ENCODE measurements at places on chromosomes 13 and 19.

DNA sequence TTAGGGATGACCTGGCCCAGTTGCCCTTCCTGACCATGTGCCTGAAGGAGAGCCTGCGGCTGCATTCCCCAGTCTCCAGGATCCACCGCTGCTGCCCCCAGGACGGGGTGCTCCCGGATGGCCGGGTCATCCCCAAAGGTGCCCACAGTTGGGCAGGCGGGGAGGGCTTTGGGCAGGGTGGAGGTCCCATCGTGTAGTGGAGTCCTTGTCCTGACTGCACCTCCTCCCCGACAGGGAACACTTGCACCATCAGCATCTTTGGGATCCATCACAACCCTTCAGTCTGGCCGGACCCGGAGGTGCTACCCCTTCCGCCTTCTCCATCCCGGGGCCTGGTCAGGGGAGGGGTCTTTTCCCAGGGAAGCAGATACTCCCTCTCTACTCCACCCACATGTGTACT lies 31.7 kb upstream of the CYP4F8 start:
- H3K27me3 ChIP-seq, result no peaks in the 10 kb centered on the region
- H3K4me1 ChIP-seq, result no peaks in the 10 kb centered on the region
- H3K4me3 ChIP-seq, result no peak overlapping the region

DNA sequence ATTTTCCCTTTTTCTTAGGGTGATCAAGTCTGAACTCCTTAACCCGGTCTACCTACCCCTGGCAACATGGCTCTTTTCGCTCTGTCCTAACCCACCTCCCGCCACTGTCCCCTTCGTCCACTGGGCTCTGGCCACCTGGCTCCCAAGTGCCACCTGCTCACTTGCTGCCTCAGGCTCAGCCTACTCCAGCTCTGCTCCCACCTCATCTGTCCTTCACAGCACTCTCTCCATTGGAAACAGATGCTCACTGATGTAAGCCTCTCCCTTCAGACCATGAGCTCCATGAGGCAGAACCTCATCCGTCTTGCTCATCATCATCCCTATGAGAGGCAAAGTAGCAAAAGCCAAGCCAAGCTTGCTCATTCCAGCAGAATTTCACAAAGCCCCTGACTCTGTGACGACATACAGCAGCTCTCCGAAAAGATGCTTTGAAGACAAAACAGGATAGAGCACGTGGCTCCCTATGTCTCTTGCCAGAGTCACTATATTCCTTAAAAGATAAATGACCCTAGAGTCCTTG lies 35.3 kb upstream of the AMER2 start:
- no peak overlapping the region for H3K27ac ChIP-seq
- H3K27me3 ChIP-seq, result no peaks in the 10 kb centered on the region
- no peak overlapping the region for H3K4me3 ChIP-seq
- no peaks in the 10 kb centered on the region for H3K4me1 ChIP-seq

DNA sequence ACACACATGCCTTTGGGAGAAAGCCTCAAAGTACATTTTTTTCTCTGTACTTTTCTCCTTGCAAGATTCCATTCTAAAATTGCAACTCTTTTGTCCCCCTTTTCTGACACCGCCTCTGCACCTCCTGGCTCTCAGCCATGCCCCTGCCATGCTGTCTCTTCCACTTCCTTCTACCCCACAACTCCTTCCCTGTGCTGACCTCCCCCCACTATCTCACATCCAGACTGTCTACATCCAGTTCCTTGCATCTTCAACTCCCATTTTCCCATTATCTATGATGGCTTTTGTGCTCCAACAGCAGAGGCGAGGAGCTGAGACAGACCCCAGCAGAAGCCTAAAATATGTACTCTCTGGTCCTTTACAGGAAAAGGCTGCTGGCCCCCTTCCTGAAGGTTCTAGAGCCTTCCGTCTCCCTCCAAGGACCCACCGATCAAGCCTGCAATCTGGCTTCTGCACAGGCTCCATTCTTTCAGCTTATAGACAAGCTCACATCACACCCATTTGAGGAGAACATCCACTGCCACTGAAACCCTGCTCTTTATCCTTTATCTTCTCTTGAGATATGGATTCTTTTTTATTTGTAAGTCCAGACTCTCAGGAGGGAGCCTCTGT lies 50.2 kb downstream of the RFX2 start:
- no peak for DNase-seq
- no peaks in the 10 kb centered on the region for H3K27me3 ChIP-seq
- no peak overlapping the region for H3K27ac ChIP-seq
- no peak overlapping the region for H3K4me3 ChIP-seq
- H3K4me1 ChIP-seq, result no peaks in the 10 kb centered on the region
- H3K36me3 ChIP-seq, result no peaks in the 10 kb centered on the region

- no peak overlapping the region for H3K4me3 ChIP-seq
- DNase-seq, result no peak
- no peaks in the 10 kb centered on the region for H3K36me3 ChIP-seq
- no peak overlapping the region for H3K27ac ChIP-seq
- no peaks in the 10 kb centered on the region for H3K4me1 ChIP-seq
These were observed 185.0 kb upstream of the HTR2A start for GRCh38 chr13:47081850-47082249.

- H3K4me3 ChIP-seq, result no peak overlapping the region
- no peaks in the 10 kb centered on the region for H3K36me3 ChIP-seq
- peaks cover 4% of the 10 kb centered on the region for H3K4me1 ChIP-seq
- no peak for DNase-seq
These were observed 8.1 kb downstream of the KCNN1 start for GRCh38 chr19:17975032-17975431.

- DNase-seq, result no peak
- H3K27me3 ChIP-seq, result no peaks in the 10 kb centered on the region
- H3K27ac ChIP-seq, result peak within 1 kb of the TSS; percentile 79
- H3K4me1 ChIP-seq, result peaks cover 11% of the 10 kb centered on the region
- no peaks in the 10 kb centered on the region for H3K36me3 ChIP-seq
These were observed at the start of gene C19orf12 for GRCh38 chr19:29714953-29715700. Gene C19orf12 (minus strand): TSS chr19:29715261. CDS start chr19:29708413, 6,848 bp downstream.

DNA sequence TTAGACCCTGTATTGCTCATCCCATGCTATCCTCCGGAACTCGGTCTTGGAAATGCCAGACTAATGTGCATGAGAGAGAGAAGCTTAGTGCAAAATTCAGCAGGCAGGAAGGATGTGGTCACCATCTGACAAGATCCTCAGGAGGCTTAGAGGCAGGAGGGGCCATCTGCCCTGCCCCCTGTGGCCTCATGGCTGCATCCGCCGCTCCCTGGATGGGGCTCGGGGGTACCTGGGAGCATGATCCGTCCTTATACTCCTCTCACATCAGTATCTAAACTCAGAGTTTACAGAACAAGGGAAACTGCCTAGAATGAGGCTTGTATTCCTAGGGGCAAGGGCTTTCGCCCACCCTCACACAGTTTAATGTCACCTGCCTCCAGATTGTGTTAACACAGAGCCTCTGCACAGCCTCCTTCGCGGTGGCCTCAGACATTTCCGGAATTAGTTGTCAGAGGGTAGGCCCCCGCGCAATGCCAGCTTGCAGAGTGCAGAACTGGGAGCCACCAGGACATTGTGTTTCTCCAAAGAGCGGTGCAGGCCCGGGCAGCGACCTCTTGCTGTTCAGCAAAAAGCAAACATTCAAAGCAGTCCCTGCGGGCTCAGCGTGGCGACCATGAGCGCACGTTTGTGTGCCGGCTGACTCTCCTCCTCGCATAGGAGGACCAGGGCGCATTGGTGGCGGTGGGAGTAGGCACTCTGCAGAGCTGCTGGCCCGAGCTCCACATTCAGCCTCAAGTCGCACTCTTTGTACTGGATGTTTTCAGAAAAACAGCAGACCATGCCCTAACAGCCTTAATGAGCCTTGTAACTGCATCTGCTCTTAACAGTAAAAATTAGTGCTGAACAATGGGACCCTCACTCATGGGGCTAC lies 39.1 kb downstream of the GPR12 start:
- DNase-seq, result no peak
- H3K4me3 ChIP-seq, result no peak overlapping the region
- H3K27me3 ChIP-seq, result no peaks in the 10 kb centered on the region
- H3K36me3 ChIP-seq, result no peaks in the 10 kb centered on the region
- H3K27ac ChIP-seq, result no peak overlapping the region

- H3K4me1 ChIP-seq, result no peaks in the 10 kb centered on the region
- H3K27me3 ChIP-seq, result no peaks in the 10 kb centered on the region
- H3K27ac ChIP-seq, result no peak overlapping the region
- DNase-seq, result no peak
- no peaks in the 10 kb centered on the region for H3K36me3 ChIP-seq
- H3K4me3 ChIP-seq, result no peak overlapping the region
These were observed 55.1 kb upstream of the CLDN10 start for GRCh38 chr13:95497381-95497807.

DNA sequence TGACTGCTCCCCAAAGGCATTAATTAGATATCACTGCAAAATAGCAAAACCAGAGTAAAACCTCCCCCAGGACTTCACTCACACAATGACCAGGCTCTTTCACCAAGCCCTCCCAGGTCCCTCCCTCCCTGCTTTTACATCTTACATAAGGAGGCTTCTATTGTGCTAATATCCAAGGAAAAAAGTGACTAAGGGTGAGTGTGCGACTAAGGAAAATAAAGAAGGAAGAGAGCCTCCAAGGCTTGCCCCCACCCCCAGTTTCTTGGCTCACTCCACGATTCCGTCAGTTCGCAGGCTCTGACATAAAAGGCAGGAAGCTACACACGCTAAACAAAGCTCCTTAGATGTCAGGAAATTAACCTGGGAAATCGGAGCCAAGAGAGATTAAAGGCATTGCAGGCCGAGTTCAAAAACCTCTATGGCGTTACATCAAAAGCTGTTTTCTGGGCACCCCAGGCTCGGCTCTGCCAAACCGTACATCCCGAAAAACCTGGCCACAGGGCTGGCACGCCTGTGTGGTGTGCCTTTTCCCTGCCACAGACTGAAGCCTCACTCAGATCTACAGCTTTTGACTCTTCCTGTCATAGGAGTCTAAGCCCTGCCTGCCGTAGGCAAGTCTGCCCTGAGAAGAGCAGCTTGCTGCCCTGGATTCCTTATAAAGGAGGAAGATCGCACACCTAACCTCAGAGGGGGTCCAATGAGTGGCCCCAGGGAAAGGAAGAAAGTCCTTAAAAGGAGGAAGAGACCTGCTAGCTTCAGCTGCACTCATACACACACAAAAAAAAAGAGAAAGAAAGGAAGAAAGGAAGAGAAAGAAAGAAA lies 67.0 kb upstream of the SERP2 start:
- peaks cover 6% of the 10 kb centered on the region for H3K4me1 ChIP-seq
- DNase-seq, result no peak
- H3K4me3 ChIP-seq, result no peak overlapping the region
- H3K36me3 ChIP-seq, result no peaks in the 10 kb centered on the region
- no peak overlapping the region for H3K27ac ChIP-seq

- DNase-seq, result no peak
- no peaks in the 10 kb centered on the region for H3K27me3 ChIP-seq
- no peaks in the 10 kb centered on the region for H3K36me3 ChIP-seq
- H3K4me1 ChIP-seq, result no peaks in the 10 kb centered on the region
- H3K4me3 ChIP-seq, result no peak overlapping the region
These were observed 35.5 kb upstream of the F7 start for GRCh38 chr13:113069861-113070805.

GRCh38 chr19:21463449-21464105 lies 41.8 kb upstream of the ZNF429 start:
- no peak overlapping the region for H3K4me3 ChIP-seq
- H3K27ac ChIP-seq, result no peak overlapping the region
- H3K36me3 ChIP-seq, result no peaks in the 10 kb centered on the region
- no peak for DNase-seq
- no peaks in the 10 kb centered on the region for H3K27me3 ChIP-seq
- no peaks in the 10 kb centered on the region for H3K4me1 ChIP-seq

- H3K4me1 ChIP-seq, result no peaks in the 10 kb centered on the region
- H3K36me3 ChIP-seq, result no peaks in the 10 kb centered on the region
These were observed 7.8 kb downstream of the ABCA7 start for GRCh38 chr19:1047696-1048147.

GRCh38 chr19:11736696-11737095 lies 2.0 kb downstream of the ZNF823 start:
- H3K4me3 ChIP-seq, result no peak overlapping the region
- H3K4me1 ChIP-seq, result no peaks in the 10 kb centered on the region
- H3K27me3 ChIP-seq, result no peaks in the 10 kb centered on the region
- H3K36me3 ChIP-seq, result no peaks in the 10 kb centered on the region

- H3K36me3 ChIP-seq, result no peaks in the 10 kb centered on the region
- H3K4me3 ChIP-seq, result peak overlapping the region; percentile 92
- H3K27me3 ChIP-seq, result no peaks in the 10 kb centered on the region
- peak overlapping the region; percentile 98 for H3K27ac ChIP-seq
- no peak for DNase-seq
- H3K4me1 ChIP-seq, result peaks cover 33% of the 10 kb centered on the region
These were observed 14.1 kb upstream of the TNFSF9 start for GRCh38 chr19:6516659-6517291.

DNA sequence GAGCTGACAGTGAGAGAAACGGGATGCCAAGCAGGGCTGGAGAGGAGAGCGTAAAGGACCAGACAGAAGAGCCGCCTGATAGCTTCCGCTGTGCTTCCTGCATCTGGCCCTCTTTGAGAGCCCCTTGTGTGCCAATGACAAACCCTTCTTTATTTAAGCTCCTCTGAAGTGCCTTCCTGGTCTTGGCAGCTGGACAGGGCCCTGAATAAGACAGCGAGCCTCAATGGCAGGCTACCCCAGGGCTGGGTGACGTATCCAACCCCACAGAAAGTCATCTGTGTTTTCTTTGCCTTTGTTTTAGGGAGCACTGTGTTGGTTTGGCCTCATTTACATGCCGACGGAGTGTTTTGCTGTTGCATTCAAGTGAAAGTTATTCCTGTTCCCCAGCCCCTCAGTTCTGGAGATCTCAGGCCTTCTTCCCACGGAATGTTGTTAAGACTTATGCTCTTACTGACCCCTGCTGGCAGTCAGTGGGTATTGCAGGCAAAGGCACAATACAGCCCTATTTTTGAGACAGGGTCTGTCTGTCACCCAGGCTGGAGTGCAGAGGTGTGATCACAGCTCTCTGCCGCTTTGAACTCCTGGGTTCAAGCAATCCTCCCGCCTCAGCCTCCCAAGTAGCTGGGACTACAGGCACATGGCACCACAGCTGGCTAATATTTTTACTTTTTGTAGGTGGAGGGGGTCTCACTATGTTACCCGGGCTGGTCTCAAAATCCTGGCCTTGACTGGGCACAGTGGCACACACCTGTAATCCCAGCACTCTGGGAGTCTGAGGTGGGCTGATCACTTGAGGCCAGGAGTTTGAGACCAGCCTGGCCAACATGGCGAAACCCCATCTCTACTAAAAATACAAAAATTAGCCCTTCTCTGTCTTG lies 16.8 kb downstream of the CCL25 start:
- no peak overlapping the region for H3K4me3 ChIP-seq
- H3K36me3 ChIP-seq, result no peaks in the 10 kb centered on the region
- H3K27ac ChIP-seq, result no peak overlapping the region
- H3K27me3 ChIP-seq, result no peaks in the 10 kb centered on the region

DNA sequence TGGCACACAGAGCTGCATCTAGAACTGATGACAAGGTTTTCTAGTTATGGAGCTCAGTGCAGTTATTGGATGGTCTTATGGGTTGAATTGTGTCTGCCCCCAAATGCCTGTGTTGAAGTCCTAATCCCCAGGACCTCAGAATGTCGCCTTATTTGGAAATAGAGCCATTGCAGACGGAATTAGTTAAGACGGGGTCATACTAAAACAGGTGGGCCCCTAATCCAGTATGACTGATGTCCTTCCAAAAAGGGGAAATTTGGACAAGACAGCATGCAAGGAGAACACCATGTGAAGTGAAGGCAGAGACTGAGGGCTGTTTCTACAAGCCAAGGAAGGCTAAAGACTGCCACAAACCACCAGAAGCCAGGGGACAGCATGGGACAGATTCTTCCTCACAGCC lies 148.7 kb downstream of the KCTD12 start:
- DNase-seq, result no peak
- H3K27me3 ChIP-seq, result no peaks in the 10 kb centered on the region
- H3K27ac ChIP-seq, result no peak overlapping the region
- no peaks in the 10 kb centered on the region for H3K4me1 ChIP-seq
- no peaks in the 10 kb centered on the region for H3K36me3 ChIP-seq
